H4 (cell line): ENCODE measurements at places on chromosomes 7 and 10. TPM values are rescaled to one million over a fixed set of nuclear protein-coding genes. Genes with fewer than 3 reads are reported as not detected.

- no peak for DNase-seq
Observed at GRCh38 chr7:81155654-81156373, 237.0 kb upstream of the SEMA3C start.

The AOC1 gene
- 0.31 TPM in 1 of 2 replicates, not detected in the other for total RNA-seq

DNA sequence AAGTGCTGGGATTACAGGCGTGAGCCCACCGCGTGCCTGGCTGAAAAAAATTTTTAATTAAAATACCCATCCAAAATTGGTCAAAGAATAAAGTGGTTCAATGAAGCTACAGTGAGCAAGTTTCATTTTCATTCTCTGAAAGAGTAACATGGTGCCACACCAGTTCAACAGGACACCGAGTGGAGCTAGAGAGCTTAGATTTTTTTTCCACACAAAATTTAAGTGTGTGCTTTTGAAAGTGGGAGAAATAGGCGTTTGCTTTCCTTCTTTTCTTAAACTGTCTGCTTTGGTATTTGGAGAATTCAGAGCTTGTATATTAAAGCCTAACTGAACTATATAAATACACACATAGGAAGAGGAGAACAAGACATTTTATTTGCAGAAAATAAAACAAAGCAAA, 43.4 kb downstream of the BPGM start:
- peak; percentile 64 for DNase-seq

The RHOBTB1 gene
- total RNA-seq: 39.8 and 41.1 TPM in 2 replicates

GRCh38 chr7:117616694-117617093, 136.9 kb downstream of the CFTR start:
- DNase-seq: no peak

The SMKR1 gene
- total RNA-seq: 0.25 and 1.0 TPM in 2 replicates

DNA sequence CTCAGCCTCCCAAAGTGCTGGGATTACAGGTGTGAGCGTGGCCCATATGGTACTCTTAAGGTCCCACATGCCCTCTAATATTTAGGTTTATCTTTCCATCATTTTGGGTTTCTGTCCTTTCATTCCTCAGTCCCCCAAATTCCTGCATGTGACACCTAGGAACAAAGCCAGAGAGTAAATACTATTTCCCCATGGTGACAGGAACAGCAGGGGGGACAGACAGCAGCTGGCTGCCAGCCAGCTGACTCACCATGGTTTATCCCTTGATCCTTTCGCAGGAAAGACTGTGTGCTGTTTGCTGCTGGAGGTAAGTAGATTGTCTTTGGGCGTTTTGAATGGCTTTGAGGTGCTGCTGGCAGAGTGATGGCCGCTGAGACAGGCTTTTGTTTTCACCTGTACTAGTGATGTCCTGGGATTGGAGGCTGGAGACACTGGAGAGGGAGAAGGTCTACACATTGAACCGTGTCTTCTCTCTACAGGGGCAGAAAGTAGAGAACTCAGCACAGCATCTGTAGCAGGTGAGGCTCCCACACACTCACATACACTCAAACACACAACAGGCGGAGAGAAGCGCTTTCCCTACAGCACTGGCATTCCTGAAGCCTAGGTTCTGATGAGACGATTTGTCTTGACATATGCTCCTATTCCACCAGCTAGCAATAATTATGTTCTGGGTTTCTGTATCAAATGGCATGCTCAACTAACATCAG, 83.7 kb upstream of the EFCAB10 start:
- peak; percentile 77 for DNase-seq

DNA sequence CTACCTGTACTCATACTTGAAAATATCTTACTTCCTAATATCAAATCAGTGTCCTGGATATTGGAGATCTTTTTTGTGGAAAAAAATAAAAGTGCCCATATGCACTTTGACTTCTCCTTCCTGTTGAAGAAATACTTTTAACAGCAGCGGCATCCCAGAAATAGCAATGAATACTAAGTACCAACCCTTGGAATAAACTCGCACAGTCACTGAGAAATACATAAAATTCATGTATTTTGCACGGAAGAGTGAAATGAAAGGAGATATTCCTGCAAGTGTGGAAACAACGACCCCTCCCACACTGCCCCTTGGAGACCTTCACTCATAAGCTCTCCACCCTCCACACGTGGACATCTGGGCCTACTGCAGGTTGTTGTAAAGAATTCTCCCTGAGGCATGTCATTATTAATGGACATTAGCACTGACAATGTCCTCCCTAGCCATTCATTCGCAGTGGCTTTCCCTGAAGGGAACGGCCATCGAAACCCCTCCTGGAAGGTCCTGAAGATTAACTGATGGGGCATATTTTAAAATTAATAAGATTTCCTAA, 407.6 kb upstream of the PFKP start:
- no peak for DNase-seq

GRCh38 chr7:46444256-46444655, 523.2 kb upstream of the IGFBP3 start:
- DNase-seq: no peak

DNA sequence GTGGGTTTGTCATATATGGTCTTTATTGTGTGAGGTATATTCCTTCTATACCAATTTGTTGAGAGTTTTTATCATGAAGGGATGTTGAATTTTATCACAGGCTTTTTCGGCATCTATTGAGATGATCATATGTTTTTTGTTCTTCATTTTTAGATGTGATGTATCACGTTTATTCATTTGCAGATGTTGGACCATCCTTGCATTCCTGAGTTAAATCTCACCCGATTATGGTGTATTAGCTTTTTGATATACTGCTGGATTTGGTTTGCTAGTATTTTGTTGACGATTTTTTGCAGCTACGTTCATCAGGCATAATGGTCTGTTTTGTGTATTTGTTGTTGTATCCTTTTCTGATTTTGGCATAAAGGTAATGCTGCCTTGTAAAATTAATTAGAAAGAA, 311.0 kb downstream of the PTEN start:
- DNase-seq: no peak

- no peak for DNase-seq
Observed at GRCh38 chr10:361203-362081, 226.2 kb downstream of the ZMYND11 start.

DNA sequence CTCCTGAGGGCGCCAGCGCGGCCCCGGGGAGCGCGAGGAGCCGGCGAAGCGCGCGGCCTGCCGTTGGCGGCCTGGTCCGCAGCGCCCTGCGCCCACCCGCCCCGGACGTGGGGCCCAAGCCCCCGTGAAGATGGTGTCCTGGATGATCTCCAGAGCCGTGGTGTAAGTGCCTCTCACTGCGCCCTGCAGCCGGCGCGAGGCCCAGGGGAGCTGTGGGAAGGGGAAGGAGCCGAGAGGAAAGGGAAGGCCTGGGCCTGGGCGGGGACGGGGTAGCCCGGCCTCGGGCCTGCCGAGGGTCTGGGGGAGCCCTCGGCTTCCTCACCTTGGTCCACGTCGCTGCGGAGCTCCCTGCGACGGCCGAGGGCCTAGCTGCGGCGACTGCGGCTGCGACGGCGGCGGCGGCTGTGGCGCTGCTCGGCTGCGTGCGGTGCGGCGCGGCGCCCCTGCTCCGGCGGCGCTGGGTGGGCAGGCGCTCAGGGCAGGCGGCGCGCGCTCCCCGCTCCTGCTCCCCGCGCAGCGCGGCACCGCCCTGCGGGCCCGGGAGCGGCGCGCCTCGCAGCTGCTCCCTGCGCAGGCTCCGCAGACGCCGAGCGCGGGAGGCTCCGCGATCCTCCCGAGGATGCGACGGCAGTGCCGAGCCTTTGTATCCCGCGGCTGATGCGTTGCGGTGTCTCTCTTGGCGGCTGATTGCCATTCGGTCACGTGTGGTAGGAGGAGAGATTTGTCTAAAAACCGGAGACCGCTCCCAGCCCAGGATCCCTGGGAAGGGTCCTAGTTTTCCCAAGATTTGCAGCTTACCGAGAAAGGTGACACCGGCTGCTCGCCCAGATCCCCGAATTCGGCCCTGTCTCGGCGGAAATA, 445 bp downstream of the REEP3 start:
- peak; percentile 43 for DNase-seq

- no peak for DNase-seq
Observed at GRCh38 chr7:99677648-99678045, 2.1 kb downstream of the CYP3A5 start.

- peak; percentile 5 for DNase-seq
Observed at GRCh38 chr10:27448921-27449320, 55.2 kb upstream of the RAB18 start.

- peak; percentile 90 for DNase-seq
Observed at GRCh38 chr7:30548845-30549244, 44.2 kb upstream of the GGCT start.

The SHLD2 gene
- total RNA-seq: 16.7 and 17.2 TPM in 2 replicates

GRCh38 chr10:81081887-81082620, 544.4 kb downstream of the SH2D4B start:
- peak; percentile 30 for DNase-seq

DNA sequence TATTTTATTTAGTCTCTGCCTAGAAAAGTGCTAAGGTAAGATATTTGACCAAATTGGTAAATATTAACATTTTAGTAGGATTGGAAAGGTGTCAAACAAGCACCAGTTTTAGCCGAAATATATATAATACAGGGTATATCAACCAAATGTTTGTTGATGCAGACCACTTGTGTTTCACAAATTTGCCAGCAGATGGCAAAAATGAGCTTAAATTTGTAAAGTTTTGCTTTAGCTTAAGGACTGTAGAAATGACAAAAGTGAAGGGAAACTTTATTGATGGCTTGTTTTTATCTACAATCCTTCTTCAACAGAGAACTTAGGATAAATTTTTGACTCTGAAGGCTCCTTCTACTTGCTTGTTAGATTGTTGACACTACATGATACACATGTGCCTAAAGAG, 4.8 kb upstream of the POLR1F start:
- DNase-seq: peak; percentile 74

GRCh38 chr10:123879606-123880257, 11.9 kb downstream of the CPXM2 start:
- no peak for DNase-seq

The MPLKIP gene
- 45.0 and 90.1 TPM in 2 replicates for total RNA-seq

- no peak for DNase-seq
Observed at GRCh38 chr10:67935223-67935622, 50.8 kb downstream of the SIRT1 start.

The SPDYE5 gene
- total RNA-seq: not detected in 2 replicates

The RP9 gene
- total RNA-seq: 15.8 and 24.9 TPM in 2 replicates

The LGI1 gene
- total RNA-seq: 0.08 TPM in 1 of 2 replicates, not detected in the other

- no peak for DNase-seq
Observed at GRCh38 chr10:75305675-75306074, 69.9 kb upstream of the COMTD1 start.

The CHN2 gene
- total RNA-seq: 4.7 and 17.2 TPM in 2 replicates

The SOSTDC1 gene
- 5.7 and 6.9 TPM in 2 replicates for total RNA-seq

- no peak for DNase-seq
Observed at GRCh38 chr10:121413951-121414350, 184.3 kb downstream of the FGFR2 start.

The PLEKHS1 gene
- total RNA-seq: 0.80 and 1.5 TPM in 2 replicates

DNA sequence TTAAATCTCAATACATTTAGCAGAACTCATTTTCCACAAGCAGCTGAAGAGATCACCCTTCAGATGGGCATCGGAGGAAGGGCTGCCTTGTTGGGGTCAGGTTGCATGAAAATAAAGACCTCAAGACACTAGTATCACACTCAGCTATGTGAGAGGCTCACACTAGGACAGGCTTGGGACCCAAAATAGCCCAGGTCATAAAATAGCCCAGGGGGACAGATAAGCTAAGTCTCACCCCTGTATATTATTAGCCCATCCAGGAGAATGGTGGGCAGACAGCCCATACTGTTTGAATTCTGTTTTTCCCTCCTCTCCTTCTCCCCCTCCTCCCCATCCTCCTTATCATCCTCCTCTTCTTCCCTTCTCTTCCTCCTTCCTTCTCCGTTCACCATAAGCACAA, 415.1 kb upstream of the C7orf33 start:
- no peak for DNase-seq

The LCOR gene
- total RNA-seq: 4.7 and 6.4 TPM in 2 replicates

DNA sequence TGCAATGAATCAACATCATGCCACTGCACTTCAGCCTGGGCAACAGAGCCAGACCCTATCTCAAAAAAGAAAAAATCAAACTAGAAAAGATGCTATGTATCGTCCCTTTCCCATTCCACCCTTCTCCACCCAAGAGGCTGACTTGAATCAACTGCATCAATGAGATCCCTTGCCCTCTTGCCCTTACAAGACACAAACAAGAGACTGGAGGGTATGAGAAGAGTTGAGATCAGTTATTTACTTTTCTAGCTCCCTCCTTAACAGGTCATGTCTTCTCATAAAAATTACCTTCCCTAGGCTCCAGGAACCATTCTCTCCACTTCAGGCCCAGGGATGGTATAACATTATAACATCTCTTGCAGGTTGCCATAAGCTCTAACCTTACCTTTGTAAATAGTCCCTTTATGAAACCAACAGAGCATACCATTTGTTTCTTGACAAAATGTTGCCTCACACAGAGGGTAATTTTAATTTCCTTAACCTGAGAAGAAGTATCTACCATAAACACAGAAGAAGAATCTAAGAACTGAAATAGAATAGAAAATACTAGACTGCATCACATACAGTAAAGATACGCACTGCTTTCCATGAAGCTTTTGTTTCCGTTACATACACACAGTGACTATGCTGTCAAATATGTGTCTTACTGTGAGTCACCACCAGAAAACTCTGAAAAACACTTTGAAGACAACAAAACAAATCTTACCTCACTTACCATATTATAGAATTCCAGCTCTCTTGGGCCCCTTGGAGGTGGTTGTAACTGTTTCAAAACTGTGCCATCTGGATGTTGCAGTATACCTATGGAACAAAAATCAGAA, 30.5 kb downstream of the IPMK start:
- peak; percentile 86 for DNase-seq

GRCh38 chr10:103872137-103872931, 17.0 kb upstream of the SH3PXD2A start:
- DNase-seq: no peak

GRCh38 chr10:108014902-108015177, 850.3 kb upstream of the SORCS1 start:
- no peak for DNase-seq

DNA sequence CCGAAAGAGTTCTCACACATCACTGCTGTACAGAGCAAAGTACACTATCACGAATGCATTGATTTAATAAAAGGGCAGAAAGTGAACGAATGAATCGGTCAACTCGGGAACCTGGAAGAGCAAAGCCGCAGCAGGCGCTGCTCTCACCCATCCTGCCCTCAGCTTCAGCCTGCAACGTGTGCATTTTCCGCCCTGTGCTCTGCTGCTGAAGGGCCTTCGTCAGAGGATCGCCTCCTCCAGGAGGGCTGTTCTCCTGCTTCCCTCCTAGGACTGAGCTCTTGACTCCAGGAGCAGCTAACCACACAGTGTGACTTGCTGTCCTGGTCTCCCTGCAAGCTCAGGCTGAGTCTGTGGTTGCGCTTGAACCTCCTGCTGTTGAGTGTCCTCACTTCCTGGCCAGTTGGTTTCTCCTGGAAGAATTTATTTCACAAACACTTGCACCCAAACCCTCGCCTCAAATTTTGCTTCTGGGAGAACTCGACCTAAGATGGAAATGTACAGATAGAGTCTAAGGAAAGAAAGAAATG, 473.0 kb upstream of the KLF6 start:
- DNase-seq: no peak

- DNase-seq: no peak
Observed at GRCh38 chr7:129169171-129169671, 19.2 kb upstream of the SMO start.

- peak; percentile 59 for DNase-seq
Observed at GRCh38 chr7:71626206-71626605, 494.3 kb downstream of the GALNT17 start.

The MRC1 gene
- not detected in 2 replicates for total RNA-seq

- DNase-seq: peak; percentile 29
Observed at GRCh38 chr10:29063806-29064644, 224.8 kb upstream of the LYZL1 start.

- DNase-seq: no peak
Observed at GRCh38 chr10:18377898-18378297, 237.7 kb downstream of the CACNB2 start.

- DNase-seq: no peak
Observed at GRCh38 chr7:106592282-106593027, 68.5 kb downstream of the CCDC71L start.

GRCh38 chr10:17001961-17002749, 127.5 kb downstream of the CUBN start:
- no peak for DNase-seq

The AKR1C8 gene
- total RNA-seq: 0.08 and 0.12 TPM in 2 replicates
